ENCODE measurements at places on chromosomes 3 and 15.

DNA sequence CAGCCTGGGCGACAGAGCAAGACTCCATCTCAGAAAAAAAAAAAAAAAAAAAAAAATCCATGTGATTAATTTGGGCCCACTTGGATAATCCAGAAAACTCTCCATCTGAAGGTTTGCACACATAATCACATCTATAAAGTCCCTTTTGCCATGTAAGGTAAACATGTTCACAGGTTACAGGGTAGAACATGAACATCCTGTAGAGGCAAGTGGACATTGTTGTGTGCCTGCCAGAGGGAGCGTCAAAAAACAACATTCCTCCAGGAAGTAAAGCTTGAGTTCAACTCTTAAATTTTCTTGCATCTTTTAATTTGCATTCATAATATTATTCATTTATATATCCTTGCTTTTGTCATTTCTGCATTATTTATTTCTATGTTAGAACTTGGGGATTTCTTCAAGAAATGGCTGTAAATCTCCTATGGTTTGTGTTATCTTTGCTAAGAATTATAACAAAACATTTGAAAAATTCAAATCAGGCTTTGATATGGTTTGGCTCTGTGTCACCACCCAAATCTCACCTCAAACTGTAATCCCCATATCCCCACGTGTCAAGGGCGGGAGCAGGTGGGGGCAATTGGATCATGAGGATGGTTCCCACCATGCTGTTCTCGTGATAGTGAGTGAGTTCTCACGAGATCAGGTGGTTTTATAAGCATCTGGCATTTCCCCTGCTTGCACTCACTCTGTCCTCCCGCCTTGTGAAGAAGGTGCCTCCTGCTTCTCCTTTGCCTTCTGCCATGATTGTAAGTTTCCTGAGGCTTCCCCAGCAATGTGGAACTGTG, 11.3 kb upstream of the TTBK2 start:
- DNase-seq = no peak

GRCh38 chr3:110878692-110879091, 192.9 kb upstream of the NECTIN3 start:
- no peak for DNase-seq

DNA sequence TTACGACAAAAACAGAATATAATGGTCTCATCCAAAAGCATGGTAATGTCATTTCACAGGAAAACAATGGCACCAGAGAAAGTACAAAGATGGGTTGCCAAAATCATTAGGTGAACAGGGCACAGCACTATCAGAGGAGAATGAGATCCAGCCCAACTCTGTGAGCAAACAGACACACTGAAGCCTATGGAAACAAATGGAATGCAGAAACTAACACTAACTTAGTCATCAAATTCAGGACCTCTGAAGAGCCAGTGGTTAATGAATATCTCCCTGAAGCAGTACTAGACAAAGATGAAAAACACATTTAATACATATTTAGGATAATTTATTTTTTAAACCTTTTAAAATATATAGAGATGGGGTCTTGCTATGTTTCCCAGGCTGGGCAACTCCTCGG, 14.6 kb upstream of the RPS17 start:
- DNase-seq = no peak

DNA sequence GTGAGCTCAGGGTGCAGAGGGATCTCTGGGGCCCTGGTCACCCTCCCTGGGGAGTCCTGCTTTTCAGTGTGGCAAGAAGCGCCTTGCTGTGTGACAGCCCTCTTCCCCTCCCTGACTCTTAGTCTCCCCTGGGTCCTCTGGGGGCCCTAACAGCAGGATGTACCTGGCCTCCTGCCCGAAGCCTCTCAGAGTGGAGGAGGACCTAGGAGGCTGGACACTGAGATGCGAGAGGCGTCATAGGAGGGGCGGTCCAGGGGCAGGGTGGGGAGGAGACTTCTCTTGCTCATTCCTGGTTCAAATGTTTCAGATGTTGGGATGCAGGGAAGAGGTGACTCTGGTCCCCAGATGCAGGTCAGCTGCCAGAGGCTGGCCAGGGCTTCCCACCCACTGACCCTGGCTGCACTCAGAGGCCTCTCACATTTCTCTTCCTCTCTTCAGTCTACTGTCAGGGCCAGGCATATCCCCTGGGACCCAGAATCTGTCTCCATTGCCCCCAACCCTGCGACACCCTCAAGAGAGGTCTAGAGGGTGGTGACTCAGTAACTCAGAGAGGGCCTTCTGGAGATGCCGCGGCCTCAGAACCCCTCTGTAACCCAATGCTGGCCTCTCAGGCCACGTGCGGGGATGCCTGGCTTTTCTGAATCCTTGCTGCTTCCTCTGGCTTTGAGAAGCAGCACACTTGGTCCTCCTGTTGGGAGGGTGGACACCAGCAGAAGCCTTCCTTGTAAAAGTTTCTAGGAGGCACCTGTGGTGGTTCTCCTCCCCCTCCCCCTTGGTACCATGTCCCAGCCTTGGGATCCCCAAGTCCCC, 25.9 kb downstream of the SNX33 start:
- DNase-seq = no peak

DNA sequence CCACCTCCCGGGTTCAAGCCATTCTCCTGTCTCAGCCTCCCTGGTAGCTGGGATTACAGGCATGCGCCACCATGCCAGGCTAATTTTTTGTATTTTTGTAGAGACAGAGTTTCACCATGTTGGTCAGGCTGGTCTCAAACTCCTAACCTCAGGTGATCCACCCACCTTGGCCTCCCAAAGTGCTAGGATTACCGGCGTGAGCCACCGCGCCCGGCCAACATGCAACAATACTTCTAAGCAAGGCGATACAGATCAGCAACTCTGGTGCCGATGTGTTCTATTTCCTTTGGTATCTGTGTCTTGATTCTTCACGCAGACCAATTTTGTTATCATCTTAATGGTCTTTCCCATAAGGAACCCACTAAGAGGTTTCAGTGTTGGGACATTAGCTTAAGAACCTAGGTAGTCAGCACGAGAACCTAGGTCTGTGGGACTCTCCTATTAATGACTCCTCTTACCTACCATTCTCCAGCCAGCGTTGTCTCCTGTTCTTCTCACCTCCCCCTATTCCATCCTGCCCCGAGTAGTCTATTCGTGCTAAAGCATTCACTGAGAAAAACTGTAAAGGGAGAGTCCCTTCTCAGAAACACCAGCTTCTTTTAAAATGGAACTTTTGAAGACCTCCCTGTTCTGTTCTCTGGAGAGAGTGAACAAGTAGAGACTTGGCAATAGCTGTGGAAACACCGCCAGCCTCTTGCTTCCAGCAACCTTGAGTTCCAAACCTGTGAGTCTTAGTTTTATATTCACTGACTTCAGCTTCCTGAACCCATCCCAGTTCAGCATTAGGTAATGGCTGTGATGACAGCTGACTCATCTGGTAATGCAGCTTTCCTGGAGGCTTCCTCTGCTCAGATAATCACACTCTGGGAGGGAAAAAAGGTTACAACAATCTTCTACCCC, 61.2 kb downstream of the TSC22D2 start:
- no peak for DNase-seq

- DNase-seq = no peak
Measured at GRCh38 chr15:89368566-89369223, 34.1 kb upstream of the POLG start.

DNA sequence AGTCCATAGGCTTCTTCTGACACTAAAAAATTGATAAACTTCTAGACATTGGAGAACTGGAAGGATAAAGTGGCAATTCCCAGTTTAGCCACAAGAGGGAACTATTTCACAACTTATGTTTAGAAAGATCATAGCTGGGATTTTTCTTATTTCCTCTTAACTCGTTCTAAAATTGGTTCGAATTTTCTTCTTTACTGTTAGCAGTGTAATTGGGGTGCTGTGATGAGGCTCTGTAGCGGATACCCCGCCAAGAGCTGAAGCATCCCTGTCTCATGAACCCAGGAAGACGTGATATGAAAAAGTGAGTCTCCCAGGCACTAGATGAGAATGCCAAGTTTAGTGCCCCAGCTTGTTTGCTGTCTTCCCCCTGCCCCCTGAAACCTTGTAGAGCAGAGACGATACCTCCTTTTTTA, 85.1 kb downstream of the PDCD6IP start:
- DNase-seq = no peak

- peak; percentile 62 for DNase-seq
Measured at GRCh38 chr3:136862617-136863322, 762 bp downstream of the NCK1 start.

DNA sequence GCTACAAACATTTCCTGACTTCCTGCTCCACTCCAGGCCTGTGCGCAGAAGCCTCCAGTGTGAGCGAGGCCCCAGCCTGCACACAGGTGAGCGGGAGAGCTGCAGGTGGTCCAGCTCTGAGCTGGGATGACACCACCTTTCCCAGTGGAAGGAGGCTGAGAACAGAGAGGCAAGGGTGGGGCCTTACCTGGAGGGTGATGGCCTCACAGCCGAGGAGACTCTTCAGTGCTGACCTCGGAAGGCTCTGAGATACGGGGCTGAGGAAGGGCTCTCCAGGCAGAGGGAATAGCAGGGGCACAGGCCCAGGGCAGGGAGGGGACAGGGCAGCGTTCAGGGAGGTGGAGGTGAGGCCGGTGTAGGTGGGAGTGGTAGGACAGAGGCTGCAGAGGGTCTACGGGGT, 70.8 kb downstream of the EFCAB12 start:
- no peak for DNase-seq

DNA sequence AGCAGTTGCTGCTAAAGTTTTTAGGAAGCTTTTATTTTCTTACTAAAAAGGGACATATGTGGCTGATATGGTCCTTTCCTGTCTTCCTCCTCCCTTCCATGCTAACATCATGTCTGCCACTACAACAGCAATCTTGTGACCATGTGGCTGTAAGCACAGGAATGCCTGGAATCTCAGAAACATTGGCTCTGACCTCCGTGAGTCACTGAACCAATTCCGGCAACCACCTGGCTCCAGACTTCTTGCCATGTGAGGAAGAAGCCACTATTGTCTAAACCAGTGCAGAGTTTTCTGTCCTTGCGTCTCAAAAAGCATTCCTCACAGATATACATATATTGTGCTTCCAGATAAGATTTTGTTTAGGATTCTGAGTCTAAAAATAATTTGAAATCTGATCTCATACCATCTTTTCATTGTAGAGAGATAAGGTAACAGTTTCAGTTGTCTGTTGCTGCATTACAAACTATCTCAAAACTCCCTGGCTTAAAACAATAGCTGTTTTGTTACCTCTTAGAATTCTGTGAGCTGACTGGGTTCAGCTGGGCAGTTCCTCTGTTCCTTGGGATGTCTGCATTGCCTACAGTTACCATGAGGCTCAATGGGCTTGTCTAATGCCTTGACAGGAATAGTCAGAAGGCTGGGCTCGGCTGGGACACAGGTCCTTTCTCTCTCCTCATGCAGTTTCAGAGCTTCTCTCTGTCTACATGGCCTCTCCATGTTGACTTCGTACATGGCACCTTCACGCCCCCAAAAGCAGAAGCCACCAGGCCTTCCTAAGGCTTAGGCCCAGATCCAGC, 77.3 kb upstream of the MAGI1 start:
- DNase-seq = no peak

GRCh38 chr15:93819826-93820225, 411.5 kb upstream of the MCTP2 start:
- no peak for DNase-seq

GRCh38 chr3:14633819-14634424, 17.6 kb upstream of the CCDC174 start:
- peak; percentile 69 for DNase-seq

DNA sequence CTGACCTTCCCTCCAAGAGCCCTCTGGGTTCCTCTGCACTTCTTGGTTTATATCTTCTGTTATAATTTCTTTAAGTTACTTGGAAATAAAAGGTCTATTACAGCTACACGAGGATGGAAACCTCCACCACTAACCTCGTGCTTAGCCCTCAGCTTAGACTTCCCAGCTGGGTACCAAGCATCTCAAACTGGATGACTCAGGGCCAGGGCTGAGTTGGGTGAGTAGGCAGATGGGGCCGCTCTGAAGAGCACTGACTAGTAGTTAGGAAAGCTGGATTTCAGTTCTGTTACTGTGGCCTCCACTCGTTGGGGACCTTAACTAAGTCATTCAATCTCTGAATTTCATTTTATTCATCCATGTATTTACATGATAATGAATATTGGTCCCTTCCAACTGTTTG, 1036.6 kb downstream of the IGSF11 start:
- DNase-seq = no peak

GRCh38 chr15:40942337-40942854, 10.9 kb upstream of the CHAC1 start:
- DNase-seq = no peak

- DNase-seq = no peak
Measured at GRCh38 chr3:15052335-15053242, 12.5 kb downstream of the MRPS25 start.

DNA sequence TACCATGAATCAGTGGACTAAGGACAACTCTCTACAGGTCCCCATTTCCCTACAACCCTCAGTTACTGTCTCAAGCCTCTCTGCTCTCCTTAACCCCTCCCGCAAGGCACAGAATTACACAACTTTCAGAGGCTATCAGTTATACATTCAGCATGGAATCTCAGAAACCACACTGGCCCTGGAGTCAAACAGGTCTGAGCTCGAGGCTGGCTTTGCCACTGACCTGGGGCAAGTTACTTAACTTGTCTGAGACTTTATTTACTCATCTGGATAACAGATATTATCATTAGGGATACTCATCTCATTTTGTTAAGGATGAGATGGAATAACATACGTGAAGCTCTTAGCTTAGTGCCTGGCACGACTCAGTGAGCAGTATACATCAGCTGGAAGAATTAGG, 95.2 kb downstream of the WDR76 start:
- no peak for DNase-seq

GRCh38 chr3:116386168-116386567, 59.1 kb downstream of the LSAMP start:
- no peak for DNase-seq

GRCh38 chr15:85515212-85515611, 134.8 kb downstream of the AKAP13 start:
- DNase-seq = no peak

GRCh38 chr3:45778761-45779201, 17.6 kb downstream of the SLC6A20 start:
- DNase-seq = no peak

- no peak for DNase-seq
Measured at GRCh38 chr3:67415511-67415910, 238.9 kb downstream of the SUCLG2 start.

GRCh38 chr3:164222197-164222596, 856.1 kb downstream of the SI start:
- no peak for DNase-seq

GRCh38 chr3:150454085-150454484, 46.0 kb downstream of the TSC22D2 start:
- no peak for DNase-seq

DNA sequence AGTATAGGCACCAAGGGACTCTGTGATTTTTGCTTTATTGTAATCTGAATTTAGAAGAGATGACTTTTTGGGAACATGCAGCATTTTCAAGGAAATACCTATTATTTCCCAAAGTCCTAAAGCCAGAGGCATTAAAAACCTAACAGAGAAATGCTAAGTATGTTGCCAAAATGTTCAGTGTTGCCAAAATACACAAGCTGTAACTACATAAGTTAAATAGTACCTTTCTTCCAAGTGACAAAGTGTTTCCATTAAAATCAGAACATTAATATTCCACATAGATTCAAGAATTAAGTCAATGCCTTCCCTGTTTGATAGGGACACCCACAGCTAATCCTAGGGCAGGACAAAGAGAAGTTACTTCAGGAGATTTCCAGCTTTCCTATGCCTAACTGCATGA, 42.0 kb downstream of the MKRN2 start:
- DNase-seq = no peak
